CD8-positive, alpha-beta memory T cell (primary cell): ENCODE measurements at places on chromosomes 7 and 10. TPM values are rescaled to one million over a fixed set of nuclear protein-coding genes. Genes with fewer than 3 reads are reported as not detected.

Gene PAX4
- total RNA-seq = not detected

GRCh38 chr7:25636168-25636567, 407.9 kb upstream of the NPVF start:
- H3K27ac ChIP-seq = no peak overlapping the region
- H3K36me3 ChIP-seq = no peaks in the 10 kb centered on the region
- H3K4me3 ChIP-seq = no peak overlapping the region
- H3K4me1 ChIP-seq = no peaks in the 10 kb centered on the region

GRCh38 chr7:46982928-46983327, 599.0 kb downstream of the TNS3 start:
- no peak for DNase-seq
- H3K27me3 ChIP-seq = no peaks in the 10 kb centered on the region
- H3K4me1 ChIP-seq = no peaks in the 10 kb centered on the region
- no peak overlapping the region for H3K4me3 ChIP-seq

Gene PHYHIPL
- not detected for total RNA-seq

DNA sequence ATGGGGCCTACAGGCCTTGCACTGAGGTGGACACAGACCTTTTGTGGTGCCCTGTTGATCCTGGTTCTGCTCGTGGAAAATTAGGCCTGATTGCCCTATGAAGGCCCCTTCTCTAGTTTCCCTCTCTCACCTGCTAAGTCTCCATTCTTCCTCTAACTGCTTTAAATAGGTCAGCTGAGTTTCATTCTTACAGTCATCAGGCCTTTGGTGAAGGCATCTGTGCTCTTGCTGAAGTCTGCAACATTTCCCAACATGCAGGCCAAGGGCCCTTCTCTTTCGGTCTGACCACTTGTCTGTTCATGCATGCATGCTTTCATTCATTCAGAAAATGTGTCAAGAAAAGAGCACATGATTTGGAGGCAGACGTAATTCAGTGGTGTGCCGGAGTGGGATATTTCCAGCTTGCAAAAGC, 244.0 kb downstream of the BUB3 start:
- H3K4me3 ChIP-seq = no peak overlapping the region
- DNase-seq = no peak
- no peaks in the 10 kb centered on the region for H3K36me3 ChIP-seq

Gene UNC5B
- total RNA-seq = 0.13 TPM

GRCh38 chr7:155268921-155269650, 28.6 kb upstream of the INSIG1 start:
- no peaks in the 10 kb centered on the region for H3K27me3 ChIP-seq
- no peak overlapping the region for H3K27ac ChIP-seq
- no peaks in the 10 kb centered on the region for H3K36me3 ChIP-seq
- H3K4me3 ChIP-seq = no peak overlapping the region

Gene INHBA
- total RNA-seq = not detected

GRCh38 chr7:23931633-23932032, 221.6 kb downstream of the STK31 start:
- DNase-seq = no peak
- H3K27ac ChIP-seq = no peak overlapping the region
- no peaks in the 10 kb centered on the region for H3K27me3 ChIP-seq
- no peaks in the 10 kb centered on the region for H3K4me1 ChIP-seq
- no peak overlapping the region for H3K4me3 ChIP-seq
- H3K36me3 ChIP-seq = no peaks in the 10 kb centered on the region

Gene SLC39A12
- total RNA-seq = not detected

Gene CH25H
- not detected for total RNA-seq

GRCh38 chr7:151310578-151310977, 31.0 kb upstream of the NUB1 start:
- H3K4me3 ChIP-seq = no peak overlapping the region
- H3K27me3 ChIP-seq = no peaks in the 10 kb centered on the region
- H3K4me1 ChIP-seq = no peaks in the 10 kb centered on the region
- DNase-seq = no peak
- H3K27ac ChIP-seq = no peak overlapping the region

DNA sequence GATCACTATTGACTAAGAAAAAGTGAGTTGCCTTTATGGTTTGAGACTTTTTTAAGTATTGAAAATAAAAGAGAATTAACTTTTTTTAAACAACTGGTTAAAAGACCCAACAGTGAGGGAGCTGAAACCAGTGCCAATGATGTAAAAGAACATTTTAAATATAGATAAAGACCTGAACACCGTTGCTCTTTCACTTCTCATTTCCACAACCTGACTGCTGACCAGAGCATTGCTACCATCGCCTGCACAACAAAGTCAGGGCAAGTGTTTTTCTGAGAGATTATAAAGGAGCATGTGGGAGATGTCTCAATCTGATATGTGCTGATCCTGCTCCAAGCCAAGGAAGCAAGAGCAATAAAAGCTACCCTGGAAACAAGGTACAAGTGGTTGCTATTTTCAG, 34.7 kb downstream of the IMMP2L start:
- no peaks in the 10 kb centered on the region for H3K36me3 ChIP-seq
- no peak for DNase-seq
- H3K27me3 ChIP-seq = no peaks in the 10 kb centered on the region
- H3K4me1 ChIP-seq = no peaks in the 10 kb centered on the region

DNA sequence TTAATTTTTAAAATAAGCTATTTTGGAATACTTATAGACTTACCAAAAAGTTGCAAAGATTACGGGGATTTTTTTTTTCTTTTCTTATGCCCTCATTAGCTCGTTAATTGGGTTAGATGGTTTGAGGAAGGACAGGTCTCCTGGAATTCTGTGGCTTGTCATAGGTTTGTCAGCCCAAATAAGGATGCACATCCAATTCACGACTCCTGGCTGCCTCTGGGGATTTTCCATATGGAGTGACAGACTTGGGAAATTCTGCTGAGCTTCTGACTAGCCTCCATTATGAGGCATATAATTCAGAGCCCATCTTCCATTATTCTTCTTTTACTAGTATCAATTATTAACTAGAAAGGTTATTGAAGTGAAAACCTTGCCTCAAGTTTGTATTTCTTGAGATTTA, 102.1 kb downstream of the AUTS2 start:
- no peak overlapping the region for H3K27ac ChIP-seq
- no peaks in the 10 kb centered on the region for H3K36me3 ChIP-seq
- H3K4me3 ChIP-seq = no peak overlapping the region
- H3K27me3 ChIP-seq = no peaks in the 10 kb centered on the region

DNA sequence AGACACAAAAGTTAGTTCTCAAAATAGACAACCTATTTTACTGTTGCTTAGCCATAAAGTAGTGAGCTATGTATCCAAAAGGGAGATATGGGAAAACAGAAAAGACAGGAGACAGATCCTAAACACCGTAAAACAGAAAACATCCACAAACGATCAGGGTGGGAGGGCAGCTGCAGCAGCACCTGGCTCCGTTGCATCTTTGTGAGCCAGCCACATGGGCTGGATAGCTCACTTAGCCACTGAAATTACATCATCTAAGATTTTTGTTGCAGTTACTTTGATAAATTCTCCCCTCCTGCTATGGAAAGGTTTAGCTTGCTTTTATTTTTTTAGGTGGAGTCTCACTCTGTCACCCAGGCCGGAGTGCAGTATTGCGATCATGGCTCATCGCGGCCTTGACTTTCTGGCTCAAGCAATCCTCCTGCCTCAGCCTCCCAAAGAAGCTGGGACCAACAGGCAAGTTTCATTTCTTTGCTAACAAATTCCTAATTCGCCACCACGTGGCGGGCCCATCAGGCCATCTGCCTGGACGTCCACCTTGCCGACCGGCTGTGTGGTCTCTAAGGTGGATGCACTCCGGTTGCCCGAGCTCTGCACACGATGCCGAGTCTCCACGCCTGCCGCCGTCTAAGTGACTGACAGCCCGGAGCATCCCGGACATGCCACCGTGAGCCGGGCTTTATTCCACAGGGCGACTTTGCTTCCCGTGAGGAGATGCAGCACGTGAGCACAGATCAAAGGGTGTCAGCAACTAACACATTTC, 159.8 kb downstream of the DIP2C start:
- no peak overlapping the region for H3K27ac ChIP-seq
- H3K36me3 ChIP-seq = no peaks in the 10 kb centered on the region
- no peak for DNase-seq

GRCh38 chr7:80552031-80552694, 40.3 kb upstream of the GNAT3 start:
- no peaks in the 10 kb centered on the region for H3K4me1 ChIP-seq
- no peak for DNase-seq
- no peak overlapping the region for H3K4me3 ChIP-seq
- H3K27me3 ChIP-seq = no peaks in the 10 kb centered on the region

Gene CFAP70
- total RNA-seq = 1.2 TPM

GRCh38 chr10:132005147-132005546, 23.4 kb upstream of the BNIP3 start:
- no peaks in the 10 kb centered on the region for H3K27me3 ChIP-seq
- no peak overlapping the region for H3K27ac ChIP-seq
- no peak for DNase-seq
- H3K36me3 ChIP-seq = no peaks in the 10 kb centered on the region
- H3K4me1 ChIP-seq = no peaks in the 10 kb centered on the region

Gene XRCC2
- total RNA-seq = 14.8 TPM

- H3K27me3 ChIP-seq = no peaks in the 10 kb centered on the region
- no peaks in the 10 kb centered on the region for H3K4me1 ChIP-seq
- no peak overlapping the region for H3K4me3 ChIP-seq
- H3K36me3 ChIP-seq = no peaks in the 10 kb centered on the region
- H3K27ac ChIP-seq = no peak overlapping the region
- no peak for DNase-seq
Measured at GRCh38 chr10:71427246-71427645, 30.5 kb downstream of the CDH23 start.

DNA sequence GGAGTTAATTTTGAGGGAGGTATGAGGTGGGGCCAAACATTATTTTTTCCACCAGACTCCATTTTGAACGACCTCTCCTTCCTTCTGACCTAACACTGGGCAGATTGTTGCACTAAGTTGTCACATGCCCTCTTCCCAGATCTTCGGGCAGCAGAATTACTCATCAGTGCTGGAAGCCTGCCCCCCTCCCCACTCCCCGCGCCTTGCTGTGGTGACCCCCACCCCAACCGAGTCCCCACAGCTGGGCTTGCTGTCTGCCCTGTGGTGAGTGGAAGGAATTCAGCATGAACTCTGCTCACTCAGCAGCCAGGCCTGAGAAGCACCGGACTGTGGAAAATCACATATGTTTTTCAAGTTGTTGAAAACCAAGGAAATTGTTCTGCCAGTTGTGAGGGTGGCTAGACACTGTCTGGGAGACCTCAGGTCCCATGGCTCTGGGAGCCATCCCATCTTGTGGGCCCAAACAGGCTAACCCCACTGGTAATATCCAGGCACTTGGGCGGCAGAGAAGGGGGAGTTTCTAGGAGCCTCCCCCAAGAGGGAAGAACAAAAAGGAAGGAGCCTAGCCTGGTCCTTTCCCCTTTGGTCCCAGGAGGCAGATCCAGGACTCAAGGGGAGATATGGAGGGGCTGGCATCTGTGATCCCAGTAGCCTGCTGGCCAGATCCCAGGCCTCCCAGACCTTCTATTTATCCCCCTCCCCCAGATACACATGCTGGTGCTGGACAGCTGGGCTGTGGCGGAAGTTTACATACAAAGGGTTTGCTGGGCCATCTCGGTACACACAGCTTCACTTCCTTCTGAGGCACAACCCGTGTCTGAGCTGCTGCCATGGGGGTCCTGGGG, 3.5 kb upstream of the AEBP1 start:
- no peaks in the 10 kb centered on the region for H3K36me3 ChIP-seq
- no peak for DNase-seq
- peaks cover 3% of the 10 kb centered on the region for H3K27me3 ChIP-seq
- peaks cover 10% of the 10 kb centered on the region for H3K4me1 ChIP-seq
- no peak overlapping the region for H3K4me3 ChIP-seq

Gene GPR22
- total RNA-seq = not detected

Gene ZNF467
- total RNA-seq = 0.24 TPM

DNA sequence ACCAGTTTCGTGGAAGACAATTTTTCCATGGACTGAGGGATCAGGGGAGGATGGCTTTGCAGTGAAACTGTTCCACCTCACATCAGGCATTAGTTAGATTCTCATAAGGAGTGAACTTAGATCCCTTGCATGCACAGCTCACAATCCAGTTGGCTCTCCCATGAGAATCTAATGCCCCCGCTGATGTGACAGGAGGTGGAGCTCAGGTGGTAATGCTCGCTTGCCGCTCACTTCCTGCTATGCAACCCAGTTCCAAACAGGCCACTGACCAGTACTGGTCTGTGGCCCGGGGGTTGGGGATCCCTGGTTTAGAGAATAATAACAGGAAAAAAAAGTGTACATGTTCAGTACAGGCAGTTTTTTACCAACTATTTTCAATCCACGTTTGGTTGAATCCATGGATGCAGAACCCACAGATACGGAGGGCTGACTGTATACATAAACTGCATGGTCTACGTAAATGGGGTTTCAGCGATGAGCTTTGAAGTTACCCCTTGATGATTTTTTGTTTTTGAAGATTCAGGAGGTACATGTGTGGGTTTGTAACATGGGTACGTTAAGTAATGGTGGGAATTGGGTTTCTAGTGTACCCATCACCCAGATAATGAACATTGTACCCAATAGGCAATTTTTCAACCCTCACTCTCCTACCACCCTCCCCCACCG, 24.5 kb downstream of the OGDH start:
- no peaks in the 10 kb centered on the region for H3K27me3 ChIP-seq
- no peak overlapping the region for H3K4me3 ChIP-seq
- no peak for DNase-seq
- peaks cover 3% of the 10 kb centered on the region for H3K36me3 ChIP-seq
- peaks cover 73% of the 10 kb centered on the region for H3K4me1 ChIP-seq
